ENCODE measurements at places on chromosomes 2 and 18.

DNA sequence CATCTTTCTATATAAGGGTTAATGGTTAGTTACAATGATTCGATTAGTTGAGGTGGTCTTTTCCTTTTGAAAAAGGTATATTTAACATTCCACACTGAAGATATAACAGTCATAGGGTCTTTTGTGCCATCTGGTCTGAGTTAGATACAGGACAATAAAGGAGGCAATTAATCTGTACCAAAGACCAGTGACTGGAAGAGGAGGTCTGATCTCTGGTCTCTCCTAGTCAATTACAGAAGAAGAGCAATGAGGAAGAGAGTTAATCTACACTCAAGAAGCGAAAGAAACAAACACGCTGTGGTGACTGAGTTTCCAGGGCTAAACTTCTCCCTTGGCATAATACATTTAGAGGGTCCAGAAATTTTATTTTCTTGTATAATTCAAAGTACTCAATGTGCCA, 20.7 kb upstream of the RMDN2 start:
- no peak for DNase-seq

GRCh38 chr2:23637011-23637778, 252.2 kb downstream of the KLHL29 start:
- no peak for DNase-seq

- DNase-seq: no peak
Observed at GRCh38 chr2:162233197-162233596, 10.0 kb downstream of the FAP start.

DNA sequence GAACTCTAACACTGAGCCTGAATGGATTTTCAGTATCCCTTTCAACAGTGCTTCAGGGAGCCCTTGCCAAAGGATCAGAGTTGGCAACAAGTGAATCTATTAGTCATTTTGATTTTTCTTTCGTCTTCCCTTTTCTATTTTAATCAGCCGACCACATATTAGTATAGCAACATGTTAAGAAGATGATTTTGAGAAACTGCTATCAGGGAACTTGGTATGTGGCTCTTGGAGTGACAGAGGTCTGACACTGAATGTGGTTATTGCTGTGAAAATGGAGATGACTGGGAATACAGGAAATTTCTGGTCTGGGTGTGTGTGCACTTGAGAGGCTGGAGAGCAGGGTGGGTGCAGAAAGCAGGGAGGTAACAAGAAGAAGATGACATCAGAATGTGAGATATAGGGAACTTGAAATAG, 28.7 kb upstream of the IL1RL1 start:
- no peak for DNase-seq

- no peak for DNase-seq
Observed at GRCh38 chr2:144520756-144521487, 1.0 kb upstream of the ZEB2 start.

DNA sequence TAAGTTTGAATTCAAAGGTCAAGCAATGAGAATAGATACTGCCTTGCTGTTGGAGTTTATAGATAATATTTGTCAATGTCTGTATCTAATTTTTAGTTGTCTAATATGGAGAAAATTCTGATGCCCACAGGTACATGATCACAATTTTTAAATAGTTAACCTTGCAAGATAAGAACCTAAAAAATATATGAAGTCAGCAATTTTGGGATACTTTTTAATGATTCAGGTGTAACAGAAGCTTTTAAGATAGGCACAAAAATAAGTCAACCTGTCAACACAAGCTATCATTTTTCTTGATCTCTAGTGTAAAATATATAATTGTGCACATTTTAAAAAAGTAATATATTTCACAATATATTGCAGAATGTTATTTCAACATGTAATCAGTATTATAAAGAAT, 92.5 kb upstream of the IL1R2 start:
- no peak for DNase-seq

Data from activated T-helper 1 cell treated with anti-CD3 and anti-CD28 coated beads, Interleukin-2, amount 50 U/mL, for 16 hours (primary cell).